ENCODE measurements at places on chromosomes 3 and 15. TPM values are rescaled to one million over a fixed set of nuclear protein-coding genes. Genes with fewer than 3 reads are reported as not detected.

HOMER2 gene
- total RNA-seq: 53.7 TPM

SH2D7 gene
- total RNA-seq: not detected

DNA sequence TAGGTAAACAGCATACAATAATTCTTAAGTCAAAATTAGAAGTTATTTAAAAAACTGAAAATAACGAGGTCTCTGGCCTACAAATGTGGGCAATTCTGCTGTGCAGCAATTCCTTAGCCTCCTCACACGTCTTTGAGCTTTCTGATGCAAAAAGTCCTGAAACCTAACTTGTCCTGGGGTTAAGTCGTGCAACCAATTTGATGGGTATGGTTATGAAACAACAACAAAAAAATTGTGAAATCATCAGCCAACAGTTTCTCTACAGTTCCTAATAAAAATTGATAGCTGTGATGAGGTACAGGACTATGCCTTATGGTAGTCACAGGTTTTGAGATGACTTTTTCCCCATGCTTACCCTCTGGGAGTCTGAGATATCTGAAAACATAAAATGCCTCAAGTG, 6.5 kb upstream of the GLB1 start:
- no peak for DNase-seq

TM6SF1 gene
- total RNA-seq: 5.0 TPM

DNA sequence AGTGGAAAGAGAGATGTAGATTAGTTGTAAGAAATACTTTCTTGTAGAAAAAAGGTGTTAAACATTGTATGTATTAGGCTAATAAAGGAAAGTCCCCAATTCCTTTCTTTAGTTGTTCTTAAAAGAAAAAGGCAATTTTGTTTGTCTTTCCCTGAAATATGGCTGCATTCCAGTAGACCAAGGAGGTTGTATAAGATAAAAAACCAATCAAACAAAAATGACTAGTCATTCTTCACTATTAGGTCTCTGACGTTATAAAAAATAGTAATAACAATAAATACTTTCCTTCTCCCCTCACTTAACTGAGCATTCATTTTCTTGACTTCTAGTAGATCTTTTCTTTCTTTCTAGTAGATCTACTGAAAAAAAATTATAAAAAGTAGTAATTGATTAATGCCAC, 8.6 kb upstream of the PPM1L start:
- no peak for DNase-seq
